Stimulated activated CD4-positive, alpha-beta T cell treated with anti-CD3 and anti-CD28 coated beads, TNF-alpha, amount 100 ng/mL, for 24 hours (primary cell): ENCODE measurements at places on chromosomes 1 and 21.

- no peak for DNase-seq
Observed at GRCh38 chr1:1356166-1356795, 2.1 kb downstream of the MXRA8 start.

DNA sequence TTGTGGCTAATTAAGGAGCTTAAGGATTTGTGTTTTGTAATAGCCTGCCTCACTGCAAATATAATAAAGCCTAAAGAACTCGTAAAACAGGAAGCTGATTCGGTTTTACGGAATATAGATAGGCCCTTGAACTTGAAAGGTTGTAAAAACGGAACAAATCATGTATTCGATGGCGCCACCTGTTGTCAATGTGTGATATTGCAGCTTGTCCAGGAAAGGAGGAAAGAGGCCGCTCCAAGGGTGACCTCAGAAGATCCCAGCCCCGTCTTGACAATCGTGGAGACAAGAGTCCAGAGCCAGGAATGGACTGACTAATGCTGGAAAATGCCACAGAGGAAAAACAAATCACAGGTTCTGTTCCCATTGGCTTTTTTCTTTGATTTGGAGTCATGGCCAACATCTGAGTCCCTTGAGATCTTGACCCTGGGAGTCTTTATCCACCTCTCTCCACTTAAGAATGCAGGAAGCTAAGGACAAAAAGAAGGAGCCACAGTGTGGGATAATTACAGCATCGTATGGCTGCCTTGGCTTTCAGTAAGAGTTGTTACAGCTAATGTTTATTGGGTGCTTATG lies 7.0 kb upstream of the IGSF21 start:
- DNase-seq, result peak; percentile 7

DNA sequence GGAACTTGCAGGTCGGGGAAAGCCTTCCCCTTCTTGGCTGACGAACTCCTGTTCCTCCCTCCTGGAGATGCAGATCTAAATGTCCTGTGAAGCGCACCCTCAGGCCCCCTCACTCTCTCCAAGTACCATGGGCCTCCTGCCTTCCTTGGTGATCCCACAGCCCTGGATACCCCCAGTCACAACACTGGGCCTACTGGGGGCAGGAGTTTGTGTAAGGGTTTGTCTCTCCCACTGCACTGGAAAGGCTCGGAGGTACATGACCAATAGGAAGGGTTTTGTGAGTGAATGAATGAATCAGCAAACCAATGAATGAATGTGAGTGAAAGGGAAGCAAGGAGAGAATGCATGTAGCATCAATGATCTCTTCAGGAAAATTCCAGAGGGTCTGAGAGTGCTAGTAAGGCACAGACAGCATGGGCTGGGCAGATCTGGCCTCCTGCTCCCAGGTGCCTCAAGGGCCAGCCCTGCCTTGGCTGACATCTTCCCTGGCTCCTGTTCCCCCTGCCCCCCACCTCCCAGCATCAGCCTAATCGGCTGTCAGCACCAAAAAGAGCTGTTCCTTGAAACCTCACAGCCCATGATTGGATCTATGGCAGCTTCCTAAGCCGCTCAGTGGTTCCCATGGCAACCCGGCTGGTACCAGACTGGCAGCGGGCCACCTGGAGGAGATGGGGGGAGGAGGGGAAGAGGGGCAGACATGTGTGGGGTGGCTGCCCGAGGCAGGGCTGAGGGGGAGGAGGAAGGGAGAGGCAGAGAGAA lies 95.8 kb downstream of the VWA5B1 start:
- DNase-seq, result no peak

- no peak for DNase-seq
Observed at GRCh38 chr1:240465531-240465940, 146.4 kb downstream of the GREM2 start.
